Vagina (tissue), 2 donors: ENCODE measurements at places on chromosomes 4 and X. TPM values are rescaled to one million over a fixed set of nuclear protein-coding genes. Genes with fewer than 3 reads are reported as not detected.

DNA sequence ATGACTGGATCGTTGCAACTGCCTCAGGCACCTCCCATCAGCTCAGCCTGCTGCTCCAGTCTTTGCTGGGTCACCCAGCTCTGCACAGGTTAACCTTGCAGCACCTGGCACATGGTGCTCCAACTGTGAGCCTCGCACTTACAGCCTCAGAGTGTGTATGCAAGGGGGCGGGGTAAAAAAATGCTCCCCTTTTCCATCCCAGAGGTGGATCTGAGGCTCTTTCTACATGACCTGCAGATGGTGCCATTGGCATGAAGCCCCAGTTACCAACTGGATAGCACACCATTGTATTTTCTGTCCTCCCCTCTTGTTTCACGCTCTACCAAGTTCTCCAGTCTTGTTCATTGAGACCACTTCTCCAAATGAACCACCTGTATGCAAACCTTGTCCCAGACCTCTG, 46.2 kb upstream of the TRPC3 start:
- no peak for DNase-seq

DNA sequence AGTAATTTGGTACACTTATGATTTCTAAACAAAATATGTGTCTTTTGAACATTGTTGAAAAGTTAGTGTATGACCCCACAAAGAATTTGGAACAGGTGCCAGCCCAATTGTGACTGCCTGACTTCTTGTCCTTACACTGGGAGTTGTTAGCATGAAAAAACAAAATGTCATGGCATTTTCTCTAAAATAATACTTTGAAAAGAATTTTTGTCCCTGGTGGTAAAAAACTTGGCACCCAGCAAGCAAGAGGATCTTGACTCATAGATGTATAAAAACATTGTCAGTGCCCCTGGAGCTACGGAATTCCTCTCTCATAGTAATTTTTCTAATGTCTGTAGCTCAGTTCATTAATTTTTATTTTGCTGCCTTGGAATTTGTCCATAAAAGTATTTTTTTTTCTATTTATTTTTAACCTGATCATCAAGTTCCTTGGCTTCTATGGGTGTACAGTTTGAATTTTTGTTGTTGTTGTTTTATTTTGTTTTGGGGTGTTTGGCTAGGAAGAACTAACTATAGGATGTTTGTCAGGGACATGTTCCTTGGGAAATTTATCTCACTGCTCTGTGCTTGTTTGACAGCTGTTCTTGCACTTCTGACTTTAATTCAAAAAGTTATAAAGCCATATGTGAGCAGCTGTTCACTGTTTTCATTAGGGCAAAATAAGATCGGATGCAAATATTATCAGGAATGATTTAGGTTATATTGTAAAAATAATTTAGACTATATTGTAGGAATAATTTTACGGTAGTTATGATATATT, 95.4 kb upstream of the NUDT6 start:
- DNase-seq, result no peak

- no peak for DNase-seq
These were observed 27.0 kb upstream of the MCF2 start for GRCh38 chrX:139734996-139735395.

DNA sequence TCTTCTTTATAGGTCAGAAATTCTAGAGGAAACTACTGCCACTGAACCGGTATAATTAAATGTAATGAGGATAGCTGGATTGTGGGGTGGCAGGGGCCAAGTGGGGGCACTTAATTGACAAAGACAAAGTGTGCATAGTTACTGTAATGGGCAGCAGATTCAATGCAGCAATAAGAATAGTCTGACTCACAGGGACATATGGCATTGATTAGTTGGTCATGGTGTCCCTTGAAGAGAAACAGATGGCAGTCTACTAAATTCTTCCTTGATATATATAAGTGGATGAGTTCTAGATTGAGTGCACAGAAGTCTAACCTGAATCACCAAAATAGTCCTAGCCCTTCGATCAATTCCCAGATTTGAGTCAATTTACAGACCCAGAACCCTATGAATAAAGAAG, 31.6 kb downstream of the ETDC start:
- no peak for DNase-seq

GRCh38 chr4:42348692-42349091, 48.6 kb upstream of the SHISA3 start:
- DNase-seq, result no peak

GRCh38 chr4:13461191-13461905, 22.8 kb downstream of the RAB28 start:
- DNase-seq, result no peak

DNA sequence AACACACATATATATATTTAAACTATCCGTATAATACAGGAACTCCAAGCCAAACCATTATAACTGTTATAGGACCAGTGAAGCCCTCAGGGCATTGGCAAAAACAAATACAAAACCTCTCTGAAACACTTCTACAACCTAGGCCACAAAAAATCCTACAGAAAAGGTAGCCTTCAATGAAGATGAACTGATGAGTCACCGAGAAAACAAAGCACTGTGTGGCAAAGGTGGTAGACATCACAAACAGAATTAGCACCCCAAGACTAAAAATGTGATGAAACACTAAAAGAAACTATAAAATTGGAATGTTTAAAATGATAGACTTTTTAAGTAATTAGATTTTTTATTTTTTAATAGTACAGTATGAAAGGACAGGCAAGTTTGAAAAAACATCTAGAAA, 5.5 kb upstream of the HSPA4L start:
- DNase-seq, result no peak

DNA sequence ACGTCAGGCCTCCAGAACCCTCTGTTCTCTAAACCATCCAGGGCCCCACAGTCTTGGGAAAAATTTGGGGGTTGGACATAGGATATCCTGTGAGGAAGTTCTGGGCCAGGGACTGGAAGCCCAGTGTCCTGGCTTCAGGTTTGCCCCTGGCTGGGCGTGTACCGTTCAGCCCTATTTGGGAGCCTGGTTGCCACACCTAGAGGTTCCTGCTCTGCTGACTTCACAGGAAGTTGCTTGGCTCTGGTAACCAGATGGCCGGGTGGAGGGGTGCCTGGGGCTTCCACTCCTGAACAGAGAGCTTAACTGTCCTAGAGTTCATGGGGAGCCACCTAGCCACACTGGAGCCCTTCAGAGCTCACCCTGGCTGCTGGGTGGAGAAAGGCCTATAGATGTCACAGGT, 1.1 kb downstream of the TAFAZZIN start:
- DNase-seq, result peak; percentile 91

GRCh38 chrX:15043538-15043937, 170.3 kb downstream of the MOSPD2 start:
- DNase-seq, result no peak

DNA sequence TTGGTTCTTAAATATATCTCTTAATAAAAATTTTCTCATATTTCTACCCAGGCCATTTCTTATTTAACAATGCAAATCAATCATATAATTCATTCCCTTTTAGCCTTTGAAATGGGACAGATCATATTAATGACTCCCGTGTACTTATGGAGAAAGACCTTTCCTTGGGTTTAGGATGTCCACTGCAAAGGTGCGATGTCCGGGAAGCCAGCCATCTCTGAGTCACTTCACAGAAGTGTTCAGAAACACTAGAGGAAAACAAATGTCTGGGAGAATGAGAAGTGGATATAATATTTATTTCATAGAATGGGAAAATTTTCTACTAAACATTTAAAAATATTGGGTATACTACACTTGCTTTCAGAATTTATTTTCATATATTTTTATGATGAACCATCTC, 15.3 kb downstream of the INTU start:
- no peak for DNase-seq

DNA sequence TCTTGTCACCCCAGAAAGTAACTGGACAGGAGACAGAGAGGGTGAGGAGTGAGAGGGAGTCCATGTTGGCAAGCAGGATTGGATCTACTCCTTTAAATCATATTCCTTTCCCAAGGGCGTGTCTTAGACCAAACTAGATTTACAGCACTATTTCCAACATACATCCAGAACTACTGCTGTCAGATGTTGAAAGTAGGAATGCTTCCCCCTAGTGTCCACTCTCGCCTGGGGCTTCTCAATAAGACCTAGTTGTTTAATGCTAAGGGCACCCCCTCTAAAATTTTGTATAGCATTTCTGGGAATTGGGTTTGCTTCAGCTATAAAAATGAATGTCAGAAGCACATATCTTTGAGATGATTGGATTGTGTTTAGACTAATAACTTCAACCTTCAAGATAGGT, 13.3 kb downstream of the OFD1 start:
- no peak for DNase-seq

GRCh38 chrX:153706799-153707198, 17.4 kb downstream of the BCAP31 start:
- no peak for DNase-seq

GRCh38 chrX:144219035-144219434, 335.2 kb downstream of the UBE2NL start:
- DNase-seq, result no peak

DNA sequence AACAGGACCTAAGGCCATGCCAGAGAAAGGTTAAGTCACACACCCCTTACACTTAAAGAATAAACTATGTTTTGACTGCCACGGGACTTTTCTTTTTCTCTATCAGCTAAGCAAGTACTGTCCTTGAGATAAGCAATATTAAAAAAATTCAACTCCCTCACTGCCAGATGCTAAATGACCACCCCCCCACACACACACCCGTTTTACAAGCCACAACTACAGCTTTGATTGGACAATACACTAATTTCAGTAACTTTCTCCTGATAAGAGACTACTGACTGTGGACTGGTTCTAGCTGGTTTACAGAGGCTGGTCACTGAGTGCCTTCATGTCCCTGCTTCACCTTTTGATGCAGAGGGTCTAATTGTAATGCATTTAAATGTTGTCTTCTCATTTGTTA, 63.9 kb upstream of the HOPX start:
- no peak for DNase-seq

The GAGE12E gene
- not detected for total RNA-seq

The PPP2R3B gene
- total RNA-seq, result 28.5 TPM

The JAKMIP1 gene
- 5.2 TPM for total RNA-seq

The HS6ST2 gene
- 0.74 TPM for total RNA-seq

The SLC49A3 gene
- 11.0 TPM for total RNA-seq

The SAGE1 gene
- total RNA-seq, result not detected

The PAGE4 gene
- total RNA-seq, result not detected

The IBSP gene
- total RNA-seq, result not detected

The ELF4 gene
- 14.7 TPM for total RNA-seq

The KIF4A gene
- 2.2 TPM for total RNA-seq
